ENCODE measurements at places on chromosomes 2 and 18.

GRCh38 chr18:61882296-61883004, 10.4 kb downstream of the RNF152 start:
- no peak for DNase-seq

DNA sequence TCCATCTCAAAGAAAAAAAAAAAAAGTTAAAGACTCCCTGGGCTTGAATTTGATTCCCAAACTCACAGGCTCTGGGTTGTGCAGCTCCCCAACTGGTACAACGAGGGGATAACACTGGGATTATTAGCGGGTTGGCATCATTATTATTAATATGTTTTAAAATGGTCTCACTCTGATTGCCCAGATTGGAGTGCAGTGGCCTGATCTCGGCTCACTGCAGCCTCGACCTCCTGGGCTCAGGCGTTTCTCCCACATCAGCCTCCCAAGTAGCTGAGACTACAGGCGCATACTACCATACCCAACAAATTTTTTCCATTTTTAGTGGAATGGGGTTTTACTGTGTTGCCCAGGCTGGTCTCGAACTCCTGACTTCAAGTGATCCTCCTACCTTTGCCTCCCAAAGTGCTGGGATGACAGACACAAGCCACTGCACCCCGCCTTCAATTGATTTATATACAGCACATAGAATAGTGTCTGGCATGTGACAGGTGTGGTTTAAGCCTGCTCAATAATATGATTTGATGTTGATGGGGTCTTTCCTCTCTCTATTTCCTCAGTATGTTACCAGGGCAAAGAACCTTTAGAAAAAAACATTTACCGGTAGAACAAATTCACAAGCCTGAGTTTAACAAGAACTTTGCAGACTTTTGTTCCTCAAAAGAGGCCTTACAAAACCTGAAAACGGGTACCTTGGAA, 12.2 kb downstream of the MYCN start:
- no peak for DNase-seq

DNA sequence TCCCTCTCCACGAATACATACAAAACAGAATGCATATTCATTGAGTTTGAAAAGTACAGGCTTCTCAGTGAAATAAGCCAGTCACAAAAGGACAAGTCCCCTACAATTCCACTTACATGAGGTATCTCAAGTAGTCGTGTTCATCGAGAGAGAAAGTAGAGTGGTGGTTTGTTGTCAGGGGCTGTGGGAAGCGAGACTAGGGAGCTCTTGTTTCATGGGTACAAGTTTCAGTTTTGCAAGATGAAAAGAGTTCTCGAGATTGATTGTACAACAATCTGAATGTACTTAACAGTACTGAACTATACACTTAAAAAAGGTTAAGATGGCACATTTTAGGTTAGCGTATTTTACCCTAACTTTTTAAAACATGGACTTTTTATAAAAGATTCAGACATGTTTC, 71.5 kb upstream of the TTC39C start:
- DNase-seq = no peak

DNA sequence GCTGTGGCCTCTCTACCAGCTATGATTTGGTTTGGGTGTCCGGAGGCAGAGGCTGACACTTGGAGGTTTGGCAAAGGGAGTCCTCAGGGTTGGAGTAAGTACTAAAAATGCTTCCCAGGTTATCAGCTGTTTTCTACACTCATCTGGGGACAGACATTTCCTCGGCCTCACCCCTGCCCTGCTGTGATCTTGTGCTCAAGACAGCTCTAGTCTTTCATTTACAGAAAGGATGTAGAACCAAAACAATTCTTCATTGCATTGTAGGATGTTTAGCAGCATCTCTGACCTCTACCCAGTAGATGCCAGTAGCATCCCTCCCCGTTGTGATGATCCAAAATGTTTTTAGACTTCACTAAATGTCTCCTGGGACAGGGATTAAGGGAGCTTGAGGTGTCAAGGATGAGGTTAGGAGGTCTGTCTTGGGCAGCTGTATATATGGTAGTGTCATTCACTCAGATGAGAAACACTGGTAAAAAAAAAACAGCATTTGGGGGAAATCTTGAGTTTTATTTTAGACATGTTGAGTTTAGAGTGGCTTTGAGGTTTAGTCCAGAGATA, 26.6 kb downstream of the CD28 start:
- no peak for DNase-seq

- no peak for DNase-seq
Observed at GRCh38 chr2:120566331-120567035, 169.2 kb upstream of the GLI2 start.

- no peak for DNase-seq
Observed at GRCh38 chr2:31736695-31737454, 156.1 kb upstream of the SRD5A2 start.

GRCh38 chr2:100948942-100949811, 52.9 kb upstream of the RPL31 start:
- no peak for DNase-seq

DNA sequence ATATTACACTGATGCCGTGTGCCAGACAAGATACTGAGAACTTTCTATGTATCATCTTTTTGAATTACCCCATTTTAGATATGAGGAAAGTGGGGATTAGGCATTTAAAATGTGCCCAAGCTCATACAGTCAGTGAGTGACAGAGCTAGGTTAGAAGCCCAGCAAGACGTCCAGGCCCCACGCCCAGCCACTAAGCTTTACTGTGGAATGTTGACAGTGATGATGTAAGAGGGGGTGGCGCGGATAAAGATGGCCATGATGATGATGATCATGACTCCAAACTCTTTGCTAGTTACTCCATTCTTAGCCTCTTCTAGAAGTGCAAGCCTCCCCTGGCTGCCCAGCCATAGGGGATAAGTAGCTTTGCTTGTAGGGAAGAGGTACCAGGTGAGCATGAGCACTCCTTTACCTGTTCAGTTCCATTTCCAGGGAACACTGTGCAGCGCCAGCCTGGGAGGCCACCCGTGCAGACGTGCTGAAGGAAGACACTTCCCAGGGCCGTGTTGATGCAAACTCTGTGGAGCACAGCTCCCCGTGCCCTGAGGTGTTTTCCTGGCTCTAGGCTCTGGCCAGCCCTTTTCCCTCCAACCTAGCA, 65.5 kb downstream of the BCL2L11 start:
- no peak for DNase-seq

DNA sequence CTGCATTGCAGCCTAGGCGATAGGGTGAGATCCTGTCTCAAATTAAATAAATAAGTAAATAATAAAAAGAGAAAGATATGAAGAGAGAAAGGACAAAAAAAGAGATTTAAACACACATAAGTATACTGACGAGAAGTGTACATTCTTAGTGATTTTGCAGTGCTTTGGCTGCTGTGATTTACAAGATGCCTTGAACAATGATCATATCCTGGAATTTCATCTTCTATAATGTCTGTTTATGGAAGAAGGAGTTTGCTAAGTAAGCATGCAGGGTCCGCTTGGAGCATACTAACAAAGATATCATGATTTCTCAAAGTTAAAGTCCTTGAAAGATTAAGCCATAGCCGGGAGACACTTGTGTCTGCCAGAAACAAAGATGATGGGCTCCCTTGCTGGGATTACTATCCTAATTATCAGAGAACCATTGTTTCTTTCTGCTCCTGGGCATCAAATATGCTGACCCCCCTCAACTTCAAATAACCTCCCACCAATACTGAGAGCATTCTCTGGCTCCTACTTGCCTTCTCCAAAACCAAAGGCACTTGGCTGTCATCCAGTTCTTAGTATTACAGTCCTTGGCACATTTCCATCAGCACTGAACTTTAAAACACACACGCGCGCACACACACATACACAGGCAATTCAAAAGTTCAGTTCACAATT, 47.5 kb upstream of the STAM2 start:
- DNase-seq = no peak

DNA sequence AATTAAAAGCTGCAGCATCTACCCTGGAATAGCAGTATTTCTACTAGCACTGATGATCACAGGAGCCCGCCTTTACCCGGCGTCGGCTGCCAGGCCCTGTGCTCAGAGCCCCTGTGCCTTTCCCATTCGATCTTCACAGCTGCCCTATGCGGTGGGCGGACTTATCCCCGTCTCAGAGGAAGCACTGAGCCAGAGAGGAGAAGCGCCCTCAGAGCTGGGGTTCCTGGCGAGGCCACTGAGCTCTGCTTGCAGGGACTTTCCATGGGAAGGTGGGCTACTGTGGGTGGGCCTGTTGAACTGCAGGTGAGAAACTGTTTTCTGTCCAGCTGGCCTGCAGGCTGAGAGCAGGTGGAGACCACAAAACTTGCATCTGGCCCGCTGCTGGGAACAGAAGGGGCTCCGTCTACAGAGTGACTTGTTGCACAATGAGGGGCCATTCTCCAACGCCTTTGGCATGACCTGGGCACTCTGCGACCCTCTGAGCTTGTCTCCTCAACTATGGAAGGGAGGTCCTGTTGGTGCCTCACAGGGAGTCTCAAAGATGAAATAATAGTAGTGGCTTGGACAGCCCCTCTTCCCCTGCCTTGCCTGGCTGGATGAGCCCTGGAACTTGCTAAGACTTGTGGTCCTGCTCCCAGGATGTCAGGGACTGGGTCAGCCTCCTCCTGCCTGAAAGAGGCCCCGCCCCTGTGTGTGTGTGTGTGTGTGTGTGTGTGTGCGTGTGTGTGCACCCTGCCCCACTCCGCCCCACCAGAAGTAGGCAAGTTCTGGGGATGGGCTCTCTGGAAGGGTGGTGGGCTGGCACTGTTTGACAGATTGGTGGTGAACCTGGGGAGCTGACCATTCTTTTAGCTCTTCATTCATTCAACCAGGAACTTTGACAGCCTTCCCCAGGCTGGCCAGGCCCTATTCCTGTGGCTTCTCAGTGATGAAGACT, 32.7 kb downstream of the GLI2 start:
- no peak for DNase-seq

DNA sequence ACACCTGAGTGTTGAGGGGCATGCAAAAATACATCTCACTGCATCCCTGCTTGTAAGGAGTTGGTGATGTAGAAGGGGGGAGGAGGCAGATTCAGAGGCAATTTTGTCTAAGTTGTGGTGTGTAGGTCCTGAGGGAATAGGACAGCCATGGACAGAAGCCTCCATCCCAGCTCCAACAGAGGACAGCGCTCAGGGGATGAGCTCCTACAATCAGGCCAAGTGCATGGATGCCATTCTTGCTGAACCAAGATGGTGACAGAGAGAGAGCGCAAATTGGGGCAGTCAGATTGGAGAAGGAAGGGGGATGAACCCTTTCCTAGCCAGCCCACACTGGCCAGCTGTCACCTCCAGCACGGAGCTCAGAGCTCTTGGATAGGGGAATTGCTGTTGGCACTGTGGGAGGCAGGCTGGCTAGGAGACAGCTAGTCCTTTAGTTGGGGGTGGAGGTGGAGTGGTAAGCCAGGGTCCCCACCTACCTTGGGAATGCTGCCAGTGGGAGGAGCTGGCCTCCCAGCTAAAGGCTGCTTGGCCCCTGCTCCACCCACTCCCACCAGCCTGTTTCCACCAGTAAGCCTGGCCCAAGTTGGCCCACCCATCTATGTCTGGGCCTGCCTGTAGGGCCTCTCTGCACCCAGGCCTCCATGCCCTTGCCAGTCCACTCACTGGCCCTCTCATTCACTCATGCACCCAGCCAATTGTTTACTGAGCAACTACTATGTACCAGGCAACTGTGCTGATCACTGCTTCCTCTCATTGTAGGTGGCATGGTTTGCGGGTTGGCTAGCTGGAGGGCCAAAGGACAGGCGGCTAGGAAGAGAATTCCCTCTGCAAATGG, 2.5 kb upstream of the PER2 start:
- DNase-seq = no peak

GRCh38 chr18:40917056-40917455, 1038.0 kb upstream of the PIK3C3 start:
- DNase-seq = no peak

- DNase-seq = no peak
Observed at GRCh38 chr2:60309336-60309735, 244.1 kb downstream of the BCL11A start.

- DNase-seq = no peak
Observed at GRCh38 chr2:144707736-144708326, 187.9 kb upstream of the ZEB2 start.

DNA sequence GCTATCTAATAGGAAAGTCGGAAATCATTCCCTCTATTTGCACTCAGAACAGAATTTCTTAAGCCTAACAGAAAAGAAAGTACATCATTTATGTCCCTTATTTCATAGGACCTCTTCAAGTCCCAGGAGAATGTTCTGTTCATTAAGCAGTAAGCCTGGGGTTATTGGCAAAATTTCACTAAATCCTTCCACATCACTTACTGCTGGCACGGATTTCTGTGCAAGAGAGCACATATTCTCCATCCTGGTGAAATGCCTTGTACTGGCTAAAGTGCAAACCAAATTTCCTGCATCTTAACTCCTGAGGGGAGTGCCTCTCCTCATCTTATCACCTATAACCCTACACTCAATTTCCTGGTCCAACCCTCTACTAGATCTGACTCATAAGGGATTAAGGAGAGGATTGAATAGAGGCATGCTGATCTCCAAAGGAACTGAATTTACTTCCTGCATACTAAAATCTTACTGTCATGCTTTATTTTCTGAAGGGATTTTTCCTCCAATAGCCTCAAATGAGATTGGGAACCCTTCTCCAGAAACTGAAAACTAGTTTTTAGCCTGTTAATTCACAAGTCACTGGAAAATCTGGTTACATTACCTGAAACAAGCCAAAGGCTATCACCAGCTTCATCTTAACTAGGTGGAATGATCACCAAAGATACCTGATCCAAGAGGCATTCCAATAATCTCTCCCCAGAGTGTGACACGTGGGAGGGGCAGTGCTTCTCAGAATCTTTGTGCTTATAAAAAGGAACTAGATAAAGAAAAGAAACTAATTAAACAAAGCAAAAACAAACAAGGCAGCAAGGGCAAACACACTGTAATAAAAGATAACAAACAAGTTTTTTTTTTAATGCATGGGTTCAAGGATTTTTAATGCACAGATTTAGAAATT, 311.1 kb downstream of the NR4A2 start:
- no peak for DNase-seq

GRCh38 chr18:4270016-4270415, 185.1 kb downstream of the DLGAP1 start:
- DNase-seq = no peak

GRCh38 chr2:138602166-138602460, 100.5 kb downstream of the SPOPL start:
- DNase-seq = no peak

- no peak for DNase-seq
Observed at GRCh38 chr2:25437881-25438662, 96.3 kb upstream of the DNMT3A start.

DNA sequence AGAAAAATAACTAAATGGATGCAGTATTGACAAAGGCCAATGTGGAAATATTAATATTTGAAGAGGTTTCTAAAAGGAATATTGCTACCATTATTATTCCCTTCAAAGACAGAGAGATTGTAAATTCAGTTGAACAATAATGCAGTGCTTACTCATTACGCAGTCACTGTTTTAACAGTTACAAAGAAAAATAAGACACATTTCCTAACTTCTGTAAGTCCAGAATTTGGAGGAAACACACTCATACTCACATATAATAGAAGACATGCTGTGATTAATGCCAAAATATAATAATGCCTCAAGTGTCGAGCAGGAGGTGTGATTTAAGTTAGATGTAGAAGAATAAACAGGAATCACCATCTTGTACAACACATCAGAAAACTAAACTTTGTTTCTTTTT, 389.2 kb downstream of the FBXO15 start:
- no peak for DNase-seq

- no peak for DNase-seq
Observed at GRCh38 chr18:27861539-27861938, 315.4 kb downstream of the CDH2 start.

Measured in CD4-positive, alpha-beta T cell treated with Interleukin-10 for 1 hour (primary cell).